Left lung (tissue), 14 donors: ENCODE measurements at places on chromosomes 6 and 20. TPM values are rescaled to one million over a fixed set of nuclear protein-coding genes. Genes with fewer than 3 reads are reported as not detected.

Gene PAX1
- not detected for polyA plus RNA-seq

Gene SLC17A9
- polyA plus RNA-seq = 2.9 TPM

Gene POPDC3
- polyA plus RNA-seq = 0.93 TPM

Gene E2F1
- 12.2 TPM for polyA plus RNA-seq

Gene BMP7
- 16.5 TPM for polyA plus RNA-seq

Gene ANKEF1
- polyA plus RNA-seq = 7.4 TPM

Gene ARMH2
- not detected for polyA plus RNA-seq

Gene TMEM74B
- 14.4 TPM for polyA plus RNA-seq

Gene EIF2S2
- polyA plus RNA-seq = 45.7 TPM

Gene BHLHE23
- polyA plus RNA-seq = not detected

Gene TFAP2A
- polyA plus RNA-seq = 0.21 TPM

Gene IL20RA
- 3.2 TPM for polyA plus RNA-seq

Gene EPHA7
- polyA plus RNA-seq = 23.9 TPM

Gene FAXC
- polyA plus RNA-seq = 12.7 TPM

Gene SLC52A3
- polyA plus RNA-seq = 0.37 TPM

Gene LTA
- polyA plus RNA-seq = 0.48 TPM

Gene RAET1L
- polyA plus RNA-seq = not detected

Gene CYP39A1
- polyA plus RNA-seq = 8.2 TPM

Gene SPATA2
- 9.0 TPM for polyA plus RNA-seq

Gene SIRPD
- polyA plus RNA-seq = not detected
